ENCODE measurements at places on chromosomes 1 and 21. TPM values are rescaled to one million over a fixed set of nuclear protein-coding genes. Genes with fewer than 3 reads are reported as not detected.

DNA sequence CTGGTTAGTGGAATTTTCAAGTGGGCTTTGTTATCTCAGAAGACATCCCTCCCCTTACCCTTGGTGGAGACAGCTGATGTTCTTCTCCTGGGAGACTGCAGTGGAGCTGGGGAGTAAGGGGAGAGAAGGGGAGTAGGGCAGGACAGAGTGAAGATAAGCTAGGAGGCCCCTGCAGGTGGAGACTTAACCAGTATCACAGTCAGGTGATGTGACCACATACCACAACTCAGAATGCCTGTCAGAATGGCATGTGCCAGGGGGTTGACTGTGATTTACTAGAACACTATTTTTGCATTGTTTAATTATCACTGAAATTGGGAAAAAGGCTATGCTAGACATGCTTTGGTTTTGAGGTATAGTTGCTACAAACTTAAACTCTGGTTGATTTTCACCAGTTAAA is 124.6 kb downstream of the NRDC start:
- DNase-seq = no peak

DNA sequence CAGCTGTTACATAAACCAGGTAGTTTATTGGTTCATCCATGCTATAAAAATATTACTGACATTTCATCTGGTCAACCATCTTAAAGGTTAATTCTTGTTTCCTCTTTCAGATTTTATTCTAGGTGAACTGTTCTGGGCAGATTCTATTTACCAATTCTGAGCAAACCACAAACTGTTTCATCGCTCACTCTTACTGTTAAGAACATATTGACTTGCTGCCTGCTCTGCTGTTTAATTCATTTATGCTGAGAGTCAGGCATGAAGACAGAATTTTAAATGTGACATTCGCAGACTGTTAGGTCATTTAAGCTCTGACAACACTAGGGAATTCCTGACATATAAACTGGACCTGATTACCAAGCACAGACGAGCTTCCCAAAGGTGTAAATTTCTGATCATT is 98.3 kb downstream of the PIGK start:
- DNase-seq = no peak

DNA sequence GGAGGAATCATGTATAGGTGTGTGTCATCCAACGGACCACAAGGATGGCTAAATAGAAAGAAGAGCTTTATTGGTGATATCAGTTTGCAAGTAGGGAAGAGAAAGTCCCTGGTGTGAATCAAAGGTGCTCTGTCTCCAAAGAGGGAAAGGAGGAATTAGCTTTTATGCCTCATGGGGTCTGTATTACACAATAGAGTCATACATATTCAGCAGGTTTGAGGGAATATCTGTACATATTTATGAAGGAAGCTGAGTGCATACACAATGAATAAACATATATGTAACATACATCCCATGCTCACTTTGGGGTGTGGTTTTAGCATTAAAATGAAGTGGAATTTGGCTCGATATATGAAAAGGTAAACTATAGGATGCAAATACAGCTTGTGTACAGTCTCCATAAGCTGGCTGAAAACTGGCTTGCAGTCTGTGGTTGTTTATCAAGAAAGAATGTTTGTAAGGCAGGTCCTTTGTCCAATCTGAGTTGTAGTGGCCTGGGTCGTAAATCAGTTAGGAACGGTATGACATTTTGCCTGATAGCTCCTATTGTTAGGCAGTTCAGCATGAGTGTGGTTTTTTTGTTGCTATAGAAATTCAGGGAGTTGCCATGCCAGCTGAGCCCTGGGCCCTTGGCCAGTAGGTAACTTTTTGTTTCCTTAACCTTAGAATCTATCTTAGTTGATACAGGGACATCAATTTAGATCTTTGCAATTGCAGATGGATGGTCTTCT is 198.0 kb upstream of the ZP4 start:
- no peak for DNase-seq

GRCh38 chr1:53368314-53369033 is 40.6 kb upstream of the LRP8 start:
- DNase-seq = peak; percentile 44

DNA sequence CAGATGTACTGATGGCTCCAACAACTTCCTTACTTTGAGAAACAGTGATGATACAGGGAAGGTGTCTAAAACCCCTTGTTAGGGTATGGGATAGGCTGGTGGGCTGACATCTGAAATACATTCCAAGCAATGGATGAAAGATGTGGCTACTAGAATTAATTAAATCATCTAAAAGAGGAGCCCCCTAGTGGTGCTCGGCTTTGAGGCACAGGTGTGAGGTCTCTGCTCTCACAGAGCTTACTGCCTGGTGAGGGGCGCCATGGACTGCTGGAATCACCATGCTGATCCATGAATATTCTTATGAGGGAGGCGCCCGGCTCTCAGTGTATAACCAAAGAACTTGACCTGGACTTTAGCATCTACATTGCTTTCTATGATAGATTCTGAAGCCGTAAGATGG is 48.5 kb downstream of the GNG4 start:
- DNase-seq = no peak

- no peak for DNase-seq
Observed at GRCh38 chr1:45568421-45568820, 15.4 kb upstream of the NASP start.

DNA sequence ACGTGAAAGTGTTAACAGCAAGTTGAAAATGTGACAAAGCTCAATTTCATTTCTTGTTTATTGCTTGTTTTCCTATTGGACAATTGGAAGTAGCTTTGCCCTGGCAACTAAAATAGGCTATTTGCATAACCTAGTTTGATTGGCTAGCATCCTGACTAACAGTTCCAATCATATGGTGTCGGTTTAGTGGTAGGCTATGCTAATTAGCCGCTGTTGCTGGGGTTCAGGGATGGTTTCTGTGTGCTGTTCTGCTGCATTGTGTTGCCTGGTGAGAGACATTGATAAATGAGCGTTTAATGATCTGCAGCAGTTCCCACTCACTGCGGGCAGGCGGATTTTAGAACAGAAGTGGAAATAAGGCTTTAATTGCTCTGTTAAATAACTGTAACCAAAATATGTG is 68.5 kb downstream of the DYRK1A start:
- no peak for DNase-seq

- no peak for DNase-seq
Observed at GRCh38 chr21:40066221-40066620, 199.0 kb downstream of the PCP4 start.

DNA sequence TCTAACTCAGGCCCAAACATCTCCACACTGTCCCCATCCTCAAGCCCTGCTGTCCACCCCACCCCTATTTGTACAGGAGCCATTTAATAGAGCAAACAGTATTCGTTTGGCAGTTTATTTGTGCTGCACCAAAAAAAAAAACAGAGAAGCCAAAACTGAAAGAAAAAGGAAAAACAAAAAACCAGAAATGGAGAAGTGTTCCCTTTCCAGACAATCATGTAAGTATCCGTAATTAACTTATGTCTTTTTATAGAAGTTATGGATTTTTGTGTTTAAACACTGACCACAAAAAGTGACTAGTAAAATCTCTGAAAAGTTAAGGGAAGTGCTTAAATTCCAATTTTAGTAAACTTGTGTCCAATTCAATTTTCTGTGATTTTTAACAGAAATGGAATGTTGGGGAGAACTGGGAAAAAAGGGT is 40.4 kb upstream of the ZBTB18 start:
- no peak for DNase-seq

DNA sequence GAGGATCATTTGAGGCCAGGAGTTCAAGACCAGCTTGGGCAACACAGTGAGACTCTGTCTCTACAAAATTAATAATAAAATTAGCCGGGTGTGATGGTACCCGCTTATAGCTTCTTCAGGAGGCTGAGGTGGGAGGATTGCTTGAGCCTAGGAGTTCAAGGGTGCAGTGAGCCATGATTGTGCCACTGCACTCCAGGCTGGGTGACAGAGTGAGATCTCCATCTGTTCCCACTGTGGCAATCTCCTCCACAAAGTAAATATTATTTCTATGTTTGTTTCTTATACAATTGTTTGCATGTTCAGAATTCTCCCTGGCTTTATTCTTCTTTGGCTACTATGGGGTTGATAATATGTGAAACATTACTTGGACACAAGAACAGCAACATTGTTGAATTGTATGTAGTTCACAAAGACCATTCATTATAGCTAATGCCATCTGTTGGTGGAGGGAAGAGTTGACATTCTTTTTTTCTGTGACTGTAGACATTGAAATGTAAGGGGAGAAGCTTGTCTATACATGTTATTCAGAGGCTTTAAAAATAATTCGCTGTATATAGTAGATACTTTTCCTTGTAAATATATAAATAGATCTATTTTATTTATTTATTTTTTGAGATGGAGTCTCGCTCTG is 47.8 kb upstream of the SRSF10 start:
- DNase-seq = no peak

GRCh38 chr1:212853658-212854057 is 4.4 kb upstream of the FLVCR1 start:
- DNase-seq = no peak

- DNase-seq = no peak
Observed at GRCh38 chr1:210129759-210130158, 102.8 kb upstream of the SERTAD4 start.

- peak; percentile 73 for DNase-seq
Observed at GRCh38 chr1:226608699-226609505, 60.3 kb downstream of the STUM start.

GRCh38 chr1:165053351-165053750 is 303.2 kb downstream of the LMX1A start:
- no peak for DNase-seq

DNA sequence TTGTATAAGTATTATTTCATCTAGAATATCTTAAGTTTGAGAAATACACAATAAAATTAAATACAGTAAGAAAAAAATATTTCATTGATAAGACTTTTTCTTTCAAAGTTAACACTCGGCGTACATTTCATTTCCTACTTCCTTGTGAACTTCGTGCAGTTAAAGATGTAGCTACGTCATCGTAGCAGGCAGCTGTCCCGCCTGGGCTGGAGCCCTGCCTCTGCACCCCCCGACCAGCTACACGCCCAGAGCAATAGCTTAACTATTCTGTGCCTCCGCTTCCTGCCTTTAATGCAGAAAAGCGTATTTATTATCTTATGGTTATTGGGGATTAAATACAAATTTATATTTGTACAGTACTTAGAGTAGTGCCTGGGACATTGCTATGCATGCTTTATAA is 53.5 kb downstream of the CLSTN1 start:
- DNase-seq = no peak

DNA sequence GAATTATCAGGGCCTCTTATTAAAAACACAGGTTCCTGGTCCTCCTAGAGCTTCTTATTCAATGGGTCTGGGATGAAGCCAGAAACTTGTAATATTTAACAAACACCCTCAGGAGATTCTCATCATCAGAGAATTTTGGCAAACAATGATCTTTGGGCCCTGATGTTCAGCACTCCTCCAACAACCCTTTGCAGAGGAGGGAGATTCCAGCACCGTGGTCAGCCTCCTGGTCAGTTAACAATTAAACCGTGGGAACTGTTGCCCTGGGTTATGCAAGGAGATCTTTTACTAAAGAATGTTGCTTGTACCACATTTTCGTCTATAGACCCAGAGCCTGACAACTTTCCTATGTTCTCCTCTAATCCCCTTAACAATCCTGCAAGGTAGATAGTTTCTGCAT is 294.4 kb downstream of the PLPP3 start:
- no peak for DNase-seq

DNA sequence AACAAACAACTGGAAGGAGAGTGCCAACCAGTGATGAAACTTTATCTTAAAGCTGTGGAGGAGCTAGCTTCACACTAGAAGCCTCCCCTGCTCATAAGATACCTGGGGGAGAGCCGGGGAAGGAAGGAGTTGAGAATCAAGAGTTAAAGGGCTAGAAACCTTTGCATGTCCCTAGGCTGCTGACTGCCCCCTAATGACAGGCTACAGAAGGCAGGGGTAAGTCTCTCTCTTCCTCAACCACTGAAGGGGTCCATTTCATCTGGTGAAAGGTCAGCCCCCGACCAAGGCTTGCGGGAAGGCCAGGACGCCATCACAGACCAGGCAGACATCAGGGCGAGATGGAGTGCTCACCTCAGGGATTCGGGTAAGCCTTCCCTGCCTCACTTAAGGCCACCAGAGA is 65.6 kb upstream of the GRHL3 start:
- no peak for DNase-seq

GRCh38 chr1:55329091-55329490 is 113.9 kb upstream of the USP24 start:
- DNase-seq = no peak

DNA sequence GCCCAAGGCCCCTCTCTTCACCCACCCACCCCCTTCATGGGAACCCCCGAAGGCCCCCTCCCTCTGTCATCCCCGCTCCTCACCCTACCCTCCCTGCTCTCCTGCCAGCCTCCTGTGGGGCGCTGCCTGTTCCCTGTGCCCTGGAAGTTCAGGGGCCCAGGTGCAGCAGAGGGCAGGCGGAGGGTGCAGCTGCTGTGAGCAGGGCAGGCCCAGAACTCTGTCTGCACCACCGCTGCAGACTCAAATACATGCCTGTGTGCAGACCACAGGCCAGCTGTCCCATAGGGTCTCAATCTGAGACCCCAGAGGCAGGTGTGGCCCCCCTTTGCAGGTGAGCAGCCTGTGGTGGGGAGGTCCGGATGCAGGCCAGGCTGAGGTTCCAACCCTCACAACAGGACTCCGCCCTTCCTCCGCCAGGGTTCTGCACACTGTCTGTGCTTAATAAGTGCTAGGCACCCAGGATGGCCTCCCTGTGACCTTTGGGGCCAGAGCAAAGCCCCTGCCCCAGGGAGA is 62.5 kb downstream of the WNT9A start:
- DNase-seq = peak; percentile 51

DNA sequence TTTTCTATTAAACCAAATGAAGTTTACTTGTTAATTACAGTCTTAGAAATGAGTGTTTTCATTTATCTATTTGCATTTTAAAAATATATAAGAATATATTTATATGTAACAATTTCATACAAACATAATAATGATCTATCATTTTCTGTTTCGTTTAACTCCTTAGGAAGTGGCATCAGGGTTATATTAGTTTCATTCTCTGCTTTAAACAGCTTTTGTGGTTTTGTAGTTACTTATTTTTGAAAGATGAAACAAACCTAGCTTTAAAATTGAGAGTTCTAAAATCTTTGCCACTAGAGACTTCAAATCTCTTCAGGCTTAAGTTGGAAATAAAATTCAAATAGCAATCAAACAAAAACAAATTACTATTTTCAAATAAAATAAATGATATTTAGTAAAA is 2110.6 kb downstream of the MRPL39 start:
- DNase-seq = no peak

GRCh38 chr21:45867671-45868081 is 113.9 kb upstream of the COL6A1 start:
- no peak for DNase-seq

DNA sequence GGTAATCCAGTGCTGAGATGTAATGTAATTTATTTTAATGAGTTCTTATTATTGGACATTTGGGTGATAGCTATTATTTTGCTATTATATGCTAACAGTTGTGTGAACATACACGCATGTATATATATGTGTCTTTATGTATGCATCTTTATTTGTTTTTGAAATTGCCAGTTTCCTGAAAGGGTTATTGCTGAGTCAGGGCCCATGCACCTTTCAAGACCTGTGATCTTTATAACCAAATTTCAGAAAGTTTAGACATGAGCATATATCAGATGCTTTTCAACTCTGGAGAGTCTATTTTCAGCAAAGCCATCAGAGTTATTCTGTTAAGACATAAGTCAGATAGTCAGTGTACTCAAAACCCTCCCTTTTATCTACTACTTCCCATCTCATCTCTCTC is 265.6 kb upstream of the GREM2 start:
- no peak for DNase-seq

Gene DNASE2B
- total RNA-seq = not detected

Gene LCE2B
- total RNA-seq = not detected

Gene NUDC
- total RNA-seq = 59.1 TPM

Gene ASAP3
- total RNA-seq = 0.50 TPM

Gene CBR3
- total RNA-seq = 14.9 TPM

Gene ANGPTL1
- not detected for total RNA-seq

Gene GSTM5
- not detected for total RNA-seq

Gene FOXO6
- total RNA-seq = not detected
